ENCODE measurements at places on chromosomes 1 and 21.

GRCh38 chr1:181344091-181344490 lies 139.2 kb upstream of the CACNA1E start:
- DNase-seq, result no peak

GRCh38 chr1:67496329-67496728 lies 66.1 kb upstream of the SERBP1 start:
- no peak for DNase-seq

DNA sequence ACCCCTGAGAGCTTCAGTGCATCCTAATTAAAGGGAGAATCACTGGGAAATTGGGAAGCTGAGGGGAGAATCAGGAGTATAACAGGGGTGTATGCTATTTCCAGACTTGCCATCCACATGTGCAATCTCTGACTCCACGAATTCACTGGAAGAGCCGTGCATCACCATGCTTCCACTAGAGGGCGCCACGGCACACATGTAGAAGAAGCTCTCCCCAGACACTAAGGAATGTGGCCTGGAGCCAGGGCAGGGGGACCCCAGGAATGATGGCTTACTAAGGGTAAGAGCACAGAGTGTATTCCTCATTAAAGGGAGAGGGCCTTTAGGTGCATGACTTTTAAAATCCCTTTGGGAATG lies 81.5 kb downstream of the ABCA4 start:
- peak; percentile 59 for DNase-seq

- DNase-seq, result no peak
Observed at GRCh38 chr1:168676029-168676812, 52.8 kb downstream of the DPT start.

DNA sequence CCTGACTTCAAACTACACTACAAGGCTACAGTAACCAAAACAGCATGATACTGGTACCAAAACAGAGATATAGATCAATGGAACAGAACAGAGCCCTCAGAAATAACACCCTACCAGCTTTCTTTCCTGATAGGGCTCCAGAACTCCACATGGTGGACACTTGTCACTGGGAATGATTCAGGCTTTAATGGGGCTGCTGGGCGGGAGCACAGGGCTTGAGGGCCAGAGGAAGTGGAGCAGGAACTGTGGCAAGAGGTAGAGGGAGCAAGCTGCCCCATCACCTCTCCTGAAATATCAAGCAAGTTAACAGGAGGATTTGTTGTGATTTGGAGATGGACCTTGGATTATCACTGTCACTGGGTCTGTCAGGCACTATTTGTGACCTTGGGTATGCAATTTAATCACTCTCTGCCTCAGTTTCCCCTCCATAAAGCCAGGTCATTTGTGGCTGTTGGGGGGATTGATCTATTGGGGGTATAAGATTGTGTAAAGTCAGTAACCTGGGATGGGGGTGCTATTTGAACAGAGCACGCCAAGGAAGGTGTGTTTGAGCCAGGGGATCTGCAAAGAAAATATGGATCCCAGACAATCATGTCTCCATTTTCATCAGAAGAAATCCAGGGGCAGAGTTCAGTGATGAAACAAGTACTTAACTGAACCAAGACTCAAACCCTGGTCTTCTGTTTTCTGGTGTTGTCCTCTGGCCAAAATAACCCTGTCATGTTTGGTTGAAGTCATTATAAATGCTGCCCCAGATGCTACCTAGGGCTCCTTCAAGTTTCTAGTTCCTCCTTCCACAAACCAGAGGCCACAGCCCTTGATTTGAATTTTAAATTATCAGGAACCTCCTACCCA lies 25.2 kb downstream of the ETS2 start:
- DNase-seq, result no peak

GRCh38 chr1:20530306-20530705 lies 22.1 kb upstream of the FAM43B start:
- DNase-seq, result no peak

DNA sequence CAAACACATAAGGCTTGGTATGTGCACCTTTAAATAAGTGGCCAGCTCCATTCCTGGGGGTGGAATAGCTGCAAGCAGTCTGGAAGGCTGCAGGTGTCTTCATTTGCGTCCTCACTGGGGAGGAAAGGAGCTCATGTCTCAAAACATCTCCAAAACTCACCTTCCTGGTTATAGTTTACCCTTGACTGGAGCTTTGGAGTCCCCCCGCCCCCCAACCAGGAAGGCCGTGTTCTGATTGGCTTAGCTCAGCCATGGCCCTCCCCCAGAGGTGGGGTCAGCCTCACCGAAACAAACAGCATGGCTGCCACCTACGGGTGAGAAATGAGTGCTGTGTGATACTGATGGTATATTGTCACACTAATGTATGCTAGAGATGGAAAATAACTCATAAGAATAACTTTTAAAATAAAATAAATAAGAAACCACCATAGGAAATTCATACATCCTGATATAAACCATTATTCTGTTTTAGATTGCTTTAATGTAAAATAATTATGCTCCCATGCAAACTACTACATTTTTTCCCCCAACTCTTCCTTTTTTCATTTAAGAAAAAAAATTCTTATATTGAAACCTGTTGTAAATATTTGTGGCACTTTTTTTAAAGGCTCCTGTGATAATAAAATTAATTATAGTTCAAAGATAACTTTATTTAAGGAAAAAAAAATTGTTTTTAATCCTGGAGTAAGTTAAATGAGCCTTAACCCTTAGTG lies 90.8 kb downstream of the ZP4 start:
- peak; percentile 18 for DNase-seq

DNA sequence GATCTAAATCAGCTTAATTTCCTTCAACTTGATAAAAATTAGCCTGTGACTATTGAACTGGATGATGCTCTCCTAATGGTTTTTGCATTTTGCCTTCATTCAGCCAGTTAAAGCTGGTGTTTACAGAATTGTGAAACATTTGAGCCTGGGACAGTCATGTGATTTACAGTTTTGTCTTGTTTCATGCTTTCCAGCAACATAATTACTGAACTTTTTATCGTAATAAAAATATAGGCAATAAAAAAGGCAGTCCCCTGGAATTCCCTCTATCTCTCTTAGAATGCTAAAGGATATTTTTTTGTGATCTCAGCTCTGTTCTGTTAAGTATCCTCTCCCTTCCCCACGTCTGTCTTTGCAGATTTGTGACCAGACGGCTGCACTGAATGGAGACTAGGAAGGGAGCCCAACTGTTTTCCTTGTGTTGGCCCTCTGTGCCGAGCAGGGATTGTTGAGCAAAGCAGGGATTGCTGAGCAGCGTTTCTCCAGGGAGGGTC lies 70.3 kb upstream of the RGL1 start:
- no peak for DNase-seq
